ENCODE measurements at places on chromosomes 2 and 18.

DNA sequence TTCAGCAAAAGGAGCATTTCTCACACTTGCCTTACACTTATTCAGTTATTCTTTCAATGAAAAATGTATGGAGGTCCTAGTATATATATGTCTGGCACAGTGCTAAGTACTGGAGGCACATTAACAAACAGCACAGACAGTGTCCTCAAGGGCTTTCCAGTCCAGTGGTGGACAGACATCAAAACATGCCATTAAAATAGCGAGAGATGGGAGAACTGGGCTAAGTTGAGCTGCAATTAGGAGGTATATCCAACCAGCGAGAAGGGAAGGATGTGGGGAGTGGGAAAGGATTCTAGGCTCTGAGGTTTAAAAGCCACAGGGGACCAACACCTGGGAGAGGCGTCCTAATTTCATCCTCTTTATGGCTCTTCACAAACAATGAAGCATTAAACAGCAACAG is 127.5 kb upstream of the TTC39C start:
- no peak for DNase-seq

DNA sequence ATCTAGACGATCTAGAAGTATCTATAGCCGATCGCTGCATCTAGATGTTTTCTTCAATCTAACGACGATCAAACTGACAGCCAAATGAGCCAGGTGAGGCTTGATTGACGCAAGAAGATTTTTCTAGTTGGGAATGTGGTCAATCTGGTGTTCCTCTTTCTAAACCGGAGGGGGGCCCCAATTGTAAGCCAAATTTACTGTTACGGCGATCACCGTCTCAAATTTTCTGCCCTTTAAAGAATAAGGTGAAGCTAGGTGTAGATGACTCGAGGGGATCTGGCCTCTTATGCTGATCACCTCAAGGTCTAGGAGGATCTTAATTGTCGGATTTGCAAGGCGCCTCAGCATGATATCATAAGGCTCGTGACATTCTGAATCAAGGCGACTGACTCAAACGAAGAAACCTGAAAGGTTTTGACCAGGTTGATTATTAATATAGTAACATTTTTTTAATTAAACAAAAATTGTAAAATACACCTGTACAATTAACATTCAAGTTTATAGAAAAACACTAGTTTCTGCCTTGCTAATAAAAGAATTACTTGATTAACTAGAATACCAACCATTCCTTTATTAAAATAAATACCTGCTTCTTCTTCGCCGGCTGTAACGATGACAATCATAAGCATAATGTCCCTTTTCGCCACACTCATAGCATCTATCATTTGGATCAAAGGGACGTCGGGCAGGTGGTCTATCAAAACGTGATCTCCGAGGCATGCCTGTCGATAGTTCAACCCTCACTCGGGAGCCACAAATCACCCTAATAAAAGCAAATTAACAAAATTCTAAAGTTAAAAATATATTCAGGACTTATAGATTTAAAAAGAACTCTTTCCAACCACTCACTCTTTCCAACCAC is 2.0 kb downstream of the SRSF7 start:
- no peak for DNase-seq

DNA sequence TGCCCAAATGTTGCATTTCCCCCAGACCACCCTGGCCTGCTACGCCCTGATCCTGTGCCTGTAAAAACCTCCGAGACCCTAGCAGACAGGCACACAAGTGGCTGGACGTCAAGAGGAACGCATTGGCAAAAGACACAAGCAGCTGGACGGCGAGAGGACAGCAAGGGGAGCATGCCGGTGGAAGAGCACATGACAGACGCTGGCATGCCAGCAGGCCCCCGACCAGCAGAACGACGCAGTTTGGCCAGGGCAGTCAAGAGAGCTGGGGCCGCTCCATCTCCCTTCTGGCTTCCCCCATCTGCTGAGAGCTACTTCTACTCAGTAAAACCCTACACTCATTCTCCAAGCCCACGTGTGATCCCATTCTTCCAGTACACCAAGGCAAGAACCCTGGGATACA is 42.1 kb downstream of the SAP130 start:
- no peak for DNase-seq

DNA sequence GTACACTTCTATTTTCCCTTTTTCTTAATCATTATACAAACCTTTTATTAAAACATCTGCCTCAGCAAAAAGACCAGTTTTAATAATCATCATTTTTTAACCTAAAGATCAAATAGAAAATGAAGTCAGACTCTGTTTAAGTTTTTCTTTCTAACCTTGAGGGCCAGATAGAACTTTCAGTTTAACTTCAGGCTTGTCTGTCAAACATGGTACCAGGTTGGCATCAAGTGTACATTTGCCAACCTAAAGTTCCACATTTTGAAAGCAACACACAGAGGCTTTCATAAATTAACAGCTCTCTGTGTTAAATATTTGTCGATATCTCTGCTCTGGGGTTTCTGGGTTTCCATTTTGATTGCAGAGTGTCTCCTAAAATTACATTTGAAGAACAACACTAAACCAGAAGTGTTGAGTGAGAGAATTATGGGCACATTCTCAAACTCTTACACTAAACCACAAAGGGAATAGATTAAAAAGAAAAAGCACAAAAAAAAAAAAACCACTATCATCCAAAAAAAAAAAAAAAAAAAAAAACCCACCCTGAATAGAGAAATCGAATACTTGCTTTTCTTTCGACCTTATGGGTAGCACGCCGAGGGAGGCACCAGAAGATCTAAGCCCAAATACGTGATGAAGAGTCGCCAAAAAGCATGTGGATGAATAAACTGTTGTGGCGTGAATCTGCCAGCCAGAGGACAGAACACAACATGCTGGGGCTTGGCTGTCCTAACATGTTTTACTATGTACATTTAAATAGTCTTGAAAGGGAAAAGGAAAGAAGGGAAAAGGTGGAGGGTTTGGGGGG is 166.2 kb downstream of the TCF4 start:
- no peak for DNase-seq

GRCh38 chr2:55114597-55114996 is 64.3 kb upstream of the RTN4 start:
- no peak for DNase-seq

DNA sequence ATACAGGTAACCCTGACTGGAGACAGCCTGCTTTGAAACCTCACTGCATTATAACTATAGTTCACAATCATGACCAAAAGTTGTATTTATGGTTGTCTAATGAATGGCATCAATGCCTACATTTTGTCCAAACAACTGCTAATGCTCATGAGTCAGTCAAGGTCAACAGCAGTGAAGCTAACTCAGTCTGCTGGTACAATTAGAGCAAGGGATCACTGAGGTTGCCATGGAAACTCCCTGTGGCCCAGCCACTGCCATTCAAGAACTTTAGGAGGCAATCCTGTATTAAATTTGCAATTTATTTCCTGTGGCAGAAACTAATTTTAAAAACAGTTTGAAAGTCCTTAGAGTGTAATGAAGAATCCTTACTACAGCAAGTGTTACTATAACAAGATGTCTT is 185.1 kb upstream of the SMAD7 start:
- DNase-seq: no peak

GRCh38 chr2:96204836-96205624 is 3.6 kb downstream of the STARD7 start:
- DNase-seq: no peak

Measured in activated T-helper 1 cell treated with anti-CD3 and anti-CD28 coated beads, Interleukin-2, amount 50 U/mL, for 16 hours (primary cell).